ENCODE measurements at places on chromosomes 1 and 21.

GRCh38 chr1:228810878-228811711 is 75.8 kb downstream of the RHOU start:
- no peak for DNase-seq

GRCh38 chr21:32143241-32143939 is 135.5 kb downstream of the MIS18A start:
- peak; percentile 88 for DNase-seq

DNA sequence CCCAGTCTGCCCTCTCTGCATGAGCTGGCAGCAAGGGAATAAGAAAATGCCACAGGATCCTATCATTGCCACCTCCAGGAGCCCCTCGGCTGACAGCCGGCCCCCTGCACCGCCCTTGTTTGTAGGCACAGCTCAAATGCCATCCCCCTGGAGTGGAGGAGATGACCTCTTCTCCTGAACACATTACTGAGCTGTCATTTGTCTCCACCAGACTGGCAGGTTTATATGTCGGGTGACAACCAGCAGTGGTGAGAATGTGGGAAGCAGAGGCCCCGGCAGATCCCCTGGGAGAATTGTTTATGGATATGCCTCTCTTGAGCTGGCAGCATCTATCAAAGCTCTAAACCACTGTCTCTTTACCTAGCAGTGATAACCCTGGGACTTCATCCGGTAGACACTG is 135.4 kb upstream of the FMN2 start:
- no peak for DNase-seq

GRCh38 chr1:35568975-35569395 is 4.1 kb upstream of the TFAP2E start:
- DNase-seq = peak; percentile 32

- DNase-seq = no peak
These were observed 48.7 kb downstream of the TTLL7 start for GRCh38 chr1:83950106-83950661.

DNA sequence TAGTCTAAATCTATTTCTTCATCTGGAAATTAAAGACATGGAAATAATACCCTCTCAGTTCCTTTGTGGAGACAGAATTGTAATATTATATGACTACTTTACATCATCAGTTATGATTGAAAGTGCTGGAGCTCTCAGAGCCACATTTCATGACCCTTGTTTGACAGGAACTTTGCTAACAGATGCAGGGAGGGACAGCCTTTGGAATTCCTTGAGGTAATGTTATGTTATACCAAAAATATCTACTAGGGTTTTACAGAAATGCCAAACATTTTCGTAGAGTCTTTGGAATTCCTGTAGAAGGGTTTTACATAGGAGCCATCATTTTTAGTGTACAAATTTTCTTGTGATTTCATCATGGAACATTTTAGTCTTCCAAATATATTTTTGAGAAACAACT is 57.4 kb upstream of the ADAMTS5 start:
- peak; percentile 85 for DNase-seq

GRCh38 chr1:246415028-246415427 is 92.1 kb downstream of the SMYD3 start:
- DNase-seq = no peak

- DNase-seq = no peak
These were observed 49.9 kb upstream of the TTLL7 start for GRCh38 chr1:84048820-84049219.

DNA sequence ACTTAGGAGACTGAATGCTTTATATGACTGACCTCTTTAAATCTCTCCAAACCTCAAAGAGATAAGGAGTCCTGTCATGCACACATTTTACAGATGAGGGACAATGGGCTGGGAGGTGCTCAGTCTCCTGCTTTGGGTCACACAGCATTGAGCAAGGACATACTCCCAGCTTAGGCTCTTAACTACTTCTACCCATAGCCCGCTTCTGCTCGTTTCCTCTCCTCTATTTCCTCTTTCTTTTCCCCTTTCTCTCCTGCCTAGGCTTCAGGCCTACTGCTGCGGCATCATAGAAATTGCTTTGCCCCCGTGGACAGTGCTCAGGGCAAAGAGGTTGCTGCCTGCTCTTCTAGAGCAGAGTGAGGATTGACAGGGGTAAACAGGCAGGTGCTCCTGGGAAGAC is 12.4 kb upstream of the ZNF691 start:
- no peak for DNase-seq

DNA sequence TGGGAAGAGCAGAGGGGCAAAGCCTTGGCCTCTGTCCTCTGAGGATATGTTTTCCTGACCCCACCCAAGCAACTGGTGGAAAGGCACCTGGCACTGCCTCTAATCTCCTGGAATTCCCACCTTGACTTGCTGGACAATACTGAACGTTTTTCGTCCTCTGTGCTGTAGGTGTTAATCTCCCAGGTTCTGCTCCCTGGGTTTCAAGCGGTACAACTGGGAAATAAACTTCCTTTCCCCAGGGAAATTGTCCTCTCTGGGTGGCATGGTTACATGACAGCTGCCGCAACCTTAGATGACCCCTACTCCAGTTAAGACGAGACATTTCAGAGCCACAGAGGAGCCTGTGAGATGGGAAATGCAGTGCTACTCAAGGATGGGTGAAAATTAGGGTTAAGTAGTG is 57.3 kb upstream of the BCAR3 start:
- no peak for DNase-seq

DNA sequence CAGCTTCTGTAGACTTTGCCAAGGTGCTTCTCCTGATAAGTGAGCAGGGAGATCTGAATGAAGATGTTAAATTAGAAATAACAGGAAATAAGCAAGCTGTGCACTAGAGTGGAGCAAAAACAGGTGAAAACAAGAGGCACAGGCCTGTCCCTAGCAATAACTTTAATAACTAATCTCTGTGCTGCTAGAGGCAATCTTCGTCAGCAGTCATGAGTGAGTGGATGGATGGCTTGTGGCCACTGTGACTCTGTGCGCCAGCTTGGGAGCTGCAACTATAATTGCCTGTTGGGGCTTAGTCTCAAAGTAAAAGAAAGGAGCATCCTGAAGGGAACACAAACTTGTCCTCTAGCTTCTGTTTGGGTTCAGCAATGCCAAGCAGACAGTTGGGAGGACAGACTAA is 240.3 kb downstream of the HHIPL2 start:
- no peak for DNase-seq

DNA sequence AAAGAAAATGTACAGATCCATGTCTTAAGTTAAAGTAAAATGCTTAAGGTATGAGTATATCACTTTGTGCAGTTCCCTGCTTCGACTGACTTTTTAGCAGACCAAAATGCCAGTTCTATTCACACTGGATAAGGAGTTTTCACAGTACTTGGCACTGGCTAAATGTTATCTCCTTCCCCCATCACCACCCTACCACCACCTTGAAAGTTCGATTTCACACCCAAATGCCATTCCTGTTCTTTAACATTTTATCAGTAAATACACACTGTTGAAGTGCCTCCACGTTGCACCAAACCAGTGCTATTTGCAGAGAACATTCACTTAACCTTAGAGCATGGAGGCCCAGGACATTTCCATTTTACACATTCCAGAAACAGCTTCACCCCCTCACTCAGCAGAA is 100.0 kb downstream of the URB2 start:
- no peak for DNase-seq

DNA sequence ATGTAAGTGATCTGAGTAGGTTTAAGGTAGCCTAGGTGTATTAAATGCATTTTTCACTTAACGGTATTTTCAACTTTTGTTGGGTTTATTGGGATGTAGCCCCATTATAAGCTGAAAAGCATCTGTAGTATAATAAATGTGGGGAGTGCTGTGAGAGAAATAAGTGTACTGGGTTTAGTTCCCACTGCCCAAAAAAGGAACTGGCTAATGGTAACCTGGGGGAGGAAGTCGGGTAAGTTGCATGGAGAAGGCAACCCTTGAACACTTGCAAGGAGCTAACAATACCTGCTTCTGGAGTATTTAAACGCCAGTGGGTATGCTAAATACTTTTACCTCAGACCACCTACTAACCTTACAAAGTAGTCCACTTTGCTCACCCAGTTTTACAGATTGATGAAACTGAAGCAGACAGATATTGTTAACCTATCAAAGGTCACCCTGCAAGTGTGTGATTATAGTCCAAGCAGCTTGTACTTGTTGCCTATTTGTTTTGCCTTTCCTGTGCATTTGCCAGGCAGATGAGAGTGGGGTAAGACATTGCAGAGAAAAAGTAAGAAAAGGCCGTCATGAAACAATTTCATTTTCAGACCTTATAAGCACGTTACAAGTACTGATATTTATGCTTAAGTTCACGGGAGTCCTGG is 7.6 kb upstream of the SHISA4 start:
- no peak for DNase-seq

DNA sequence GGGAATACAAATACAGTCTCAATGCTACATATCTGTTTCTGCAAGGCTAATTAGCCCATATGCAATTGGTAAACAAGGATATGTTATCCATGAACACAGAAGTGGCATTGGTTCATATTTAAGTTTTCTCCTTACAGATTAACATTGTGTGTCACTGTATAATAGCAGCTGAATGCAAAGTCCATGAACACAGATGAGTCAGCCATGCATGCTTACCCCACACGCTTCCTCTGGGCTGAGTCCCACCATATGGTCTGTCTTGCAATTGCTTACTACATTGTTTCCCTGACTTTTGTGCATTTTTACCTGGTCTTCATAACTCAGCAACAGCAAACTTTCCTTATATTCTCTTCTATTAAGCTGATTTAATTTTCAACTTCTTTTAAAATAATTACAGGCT is 41.5 kb upstream of the TSNAX start:
- peak; percentile 29 for DNase-seq

GRCh38 chr1:222552882-222553281 is 5.0 kb upstream of the HHIPL2 start:
- DNase-seq = no peak

DNA sequence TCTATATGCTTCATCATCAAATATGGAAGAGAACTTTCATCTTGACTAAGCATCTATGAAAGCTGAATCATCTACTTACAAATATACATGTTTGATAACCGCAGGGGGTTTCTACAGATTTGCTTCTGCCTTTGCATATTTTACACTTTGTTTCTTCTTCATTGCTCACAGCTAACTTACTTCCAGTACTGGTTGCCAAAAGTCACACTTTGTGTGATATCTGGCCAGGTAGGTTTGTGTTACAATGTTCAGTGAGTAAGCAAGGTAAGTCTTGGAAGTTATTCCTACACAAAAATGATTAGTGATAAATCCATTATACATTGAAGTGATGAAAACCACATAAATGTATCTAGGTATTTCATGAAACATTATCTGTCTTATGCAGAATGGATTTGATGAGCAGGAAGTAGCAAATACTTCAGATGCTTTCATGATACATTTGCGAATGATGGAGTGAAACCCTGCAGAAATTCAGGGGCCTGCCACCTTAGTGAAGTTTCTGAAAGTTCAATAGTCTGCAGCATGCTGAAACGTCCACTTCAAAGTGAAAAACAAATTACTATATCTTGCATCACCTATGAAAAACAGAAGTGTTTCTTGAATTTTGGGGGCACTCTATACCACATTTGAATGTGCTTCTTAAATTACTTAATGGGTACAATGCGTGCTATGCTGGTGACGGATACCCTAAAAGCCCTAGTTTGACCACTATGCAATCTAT is 187.3 kb downstream of the ATP6V1G3 start:
- DNase-seq = no peak

GRCh38 chr1:213443415-213443814 is 392.4 kb downstream of the RPS6KC1 start:
- DNase-seq = no peak

DNA sequence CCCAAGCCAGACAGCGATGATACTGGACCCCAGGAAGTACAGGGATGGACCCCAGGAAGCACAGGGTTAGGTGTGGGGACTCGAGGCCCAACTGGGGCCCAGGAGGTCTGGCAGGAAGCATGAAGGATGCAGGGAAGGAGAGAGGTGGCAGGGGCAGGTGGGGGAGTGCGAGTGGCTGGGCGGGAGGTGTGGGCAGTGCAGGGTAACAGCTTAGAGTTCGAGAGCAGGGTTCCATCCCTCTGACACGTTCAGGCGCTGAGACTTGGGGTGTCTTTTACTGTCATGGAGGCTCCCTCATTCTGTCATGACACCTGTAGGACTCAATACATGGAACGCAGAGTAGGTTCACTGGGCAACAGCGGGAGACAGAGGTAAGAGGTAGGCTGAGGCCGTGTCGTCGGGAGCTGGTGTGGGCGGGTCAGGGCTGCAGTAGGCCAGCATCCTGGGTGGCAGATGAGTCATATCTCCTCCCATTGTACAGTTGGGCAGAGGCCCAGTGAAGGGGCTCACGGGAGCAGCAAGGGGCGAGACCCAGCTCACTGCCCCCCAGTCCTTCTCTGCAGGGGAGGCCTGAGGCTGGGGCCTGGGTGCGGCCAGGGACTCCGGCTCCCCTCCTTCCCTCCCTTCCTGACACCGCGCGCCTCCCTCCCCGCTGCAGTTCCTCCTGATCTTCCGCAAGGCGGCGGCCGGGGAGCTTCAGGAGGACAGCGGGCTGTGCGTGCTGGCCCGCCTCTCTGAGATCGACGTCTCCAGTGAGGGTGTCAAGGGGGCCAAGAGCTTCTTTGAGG is 11.6 kb upstream of the CTRC start:
- DNase-seq = no peak

DNA sequence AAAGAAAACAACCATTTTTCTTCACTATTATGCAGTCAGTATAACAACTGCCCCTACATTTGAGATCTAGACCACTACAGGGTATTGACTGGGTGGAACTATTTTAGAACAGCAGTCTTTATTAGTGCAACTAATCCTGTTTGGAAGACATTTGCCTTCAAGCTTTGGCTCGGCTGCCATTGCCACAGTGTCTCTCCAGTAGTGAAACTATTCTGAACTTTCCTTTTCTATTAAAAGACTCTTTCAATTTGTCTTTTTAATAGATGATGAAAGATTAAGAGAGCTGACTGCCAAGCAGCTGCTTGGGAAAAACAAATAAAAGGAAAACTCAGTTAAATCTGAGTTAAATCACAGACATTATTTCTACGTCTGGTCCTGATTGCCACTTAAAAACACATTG is 49.3 kb downstream of the LPGAT1 start:
- no peak for DNase-seq

Measured in fibroblast of skin of left quadriceps (primary cell).